ENCODE measurements at places on chromosomes 6 and 20.

DNA sequence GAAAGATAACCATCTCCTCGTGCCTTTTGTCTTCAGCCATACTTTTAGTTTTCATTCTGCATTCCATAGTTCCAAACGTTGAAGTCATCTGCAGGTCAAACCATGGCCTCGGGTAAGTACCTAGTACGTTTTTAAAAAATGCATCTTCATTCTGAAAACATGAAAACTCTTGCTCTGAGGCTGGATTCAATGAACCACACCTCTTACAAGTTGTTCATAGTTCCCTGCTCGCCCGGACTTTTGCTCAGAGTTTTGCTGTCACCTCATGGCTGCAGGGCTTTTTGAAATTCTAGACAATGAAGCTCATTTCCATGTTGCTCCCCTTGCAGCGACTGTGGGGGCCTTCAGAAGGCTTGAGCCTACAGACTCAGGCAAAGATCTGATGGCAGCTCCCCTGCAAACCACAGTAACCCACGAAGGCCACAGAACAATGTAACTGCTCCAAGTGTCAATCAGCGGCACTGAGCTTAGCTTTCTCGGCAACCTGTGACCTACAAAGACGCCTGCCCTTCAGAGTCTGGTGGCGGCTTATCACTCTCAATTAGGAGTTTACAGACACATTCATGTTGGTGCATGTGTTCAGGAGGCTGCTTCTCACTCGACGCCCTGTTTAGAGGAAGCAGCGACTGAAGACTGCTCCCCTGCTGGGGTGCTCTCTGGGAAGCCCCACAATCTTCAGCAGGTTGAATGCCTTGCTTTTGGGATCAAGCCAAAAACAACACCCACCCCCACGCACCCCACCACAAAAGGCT lies 61.2 kb downstream of the FOXC1 start:
- DNase-seq: peak; percentile 72

DNA sequence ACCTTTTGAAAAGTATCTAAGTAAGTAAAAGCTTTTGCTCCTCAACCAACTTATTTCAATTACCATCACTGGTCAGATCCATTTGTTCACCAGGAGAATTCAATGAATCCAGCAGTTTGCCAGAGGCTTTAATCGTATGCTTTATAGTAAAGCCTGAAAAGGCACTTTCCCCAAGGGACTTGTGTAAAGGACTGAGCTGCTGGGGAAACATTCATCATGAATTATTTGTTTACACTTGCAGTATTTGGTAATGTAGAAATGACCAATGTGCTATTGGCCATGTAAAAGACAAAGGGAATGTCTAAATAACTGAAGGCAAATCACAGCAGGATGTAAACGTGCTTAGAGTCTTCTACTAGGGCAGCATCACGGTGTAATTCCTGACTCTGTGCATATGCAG lies 471.4 kb downstream of the ADGRB3 start:
- DNase-seq: peak; percentile 65

GRCh38 chr6:128499079-128499731 lies 21.2 kb downstream of the PTPRK start:
- DNase-seq: no peak

DNA sequence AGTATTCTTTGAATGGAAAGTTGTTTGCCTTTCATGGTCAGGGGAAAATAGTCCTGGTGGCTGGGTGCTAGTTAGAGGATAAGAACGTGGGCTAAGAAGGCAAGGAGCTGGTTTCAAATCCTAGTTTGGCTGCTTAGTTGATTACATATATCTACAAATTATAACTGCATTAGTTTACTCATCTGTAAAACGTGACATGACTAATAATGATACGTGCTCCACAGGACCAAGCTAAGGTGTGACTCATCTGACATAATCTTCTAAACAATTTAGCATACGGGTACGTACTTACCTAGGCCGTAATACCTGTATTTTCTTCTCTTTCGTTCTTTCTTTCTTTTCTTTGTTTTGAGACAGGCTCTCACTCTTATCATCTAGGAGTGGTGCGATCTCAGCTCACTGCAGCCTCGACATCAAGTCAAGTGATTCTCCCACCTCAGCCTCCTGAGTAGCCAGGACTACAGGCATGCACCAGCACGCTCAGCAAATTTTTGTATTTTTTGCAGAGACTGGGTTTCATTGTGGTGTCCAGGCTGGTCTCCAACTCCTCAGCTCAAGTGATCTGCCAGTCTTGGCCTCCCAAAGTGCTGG lies 1274.2 kb upstream of the GJE1 start:
- DNase-seq: no peak

GRCh38 chr20:52242237-52243230 lies 51.0 kb upstream of the ZFP64 start:
- DNase-seq: peak; percentile 67

DNA sequence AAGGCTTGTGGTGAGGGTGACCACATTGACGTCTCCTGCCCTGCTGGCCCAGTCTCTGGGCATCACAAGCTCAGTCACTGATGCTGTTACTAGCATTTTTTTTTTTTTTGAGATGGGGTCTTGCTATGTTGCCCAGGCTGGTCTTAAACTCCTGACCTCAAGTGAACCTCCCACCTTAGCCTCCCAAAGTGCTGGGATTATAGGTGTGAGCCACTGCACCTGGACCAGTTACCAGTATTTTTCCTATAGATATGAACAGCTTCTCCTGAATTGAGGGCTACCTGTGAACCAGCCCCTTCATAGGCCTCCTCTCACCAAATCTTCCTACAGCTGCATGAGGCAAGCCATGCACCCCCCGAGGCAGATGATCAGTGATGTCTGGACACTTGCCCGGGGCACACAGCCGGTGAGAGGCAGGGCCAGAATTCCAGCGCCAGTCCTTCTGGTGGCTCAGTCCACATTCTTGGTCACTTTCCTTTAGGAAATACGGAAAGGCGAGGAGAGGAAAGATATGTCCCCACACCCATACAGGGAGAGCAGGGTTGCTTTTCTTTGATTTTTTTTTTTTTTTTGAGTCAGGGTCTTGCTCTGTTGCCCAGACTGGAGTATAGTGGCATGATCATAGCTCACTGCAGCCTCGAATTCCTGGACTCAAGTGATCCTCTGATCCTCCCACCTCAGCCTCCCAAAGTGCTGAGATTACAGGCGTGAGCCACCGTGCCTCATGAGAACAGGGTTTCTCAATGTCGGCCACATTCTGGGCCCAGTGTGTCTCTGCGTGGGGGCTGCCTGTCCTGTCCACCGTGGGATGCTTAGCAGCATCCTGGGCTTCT lies 50.7 kb downstream of the UBE2V1 start:
- DNase-seq: no peak

GRCh38 chr20:63972312-63973159 lies 2.8 kb upstream of the ZNF512B start:
- no peak for DNase-seq
